ENCODE measurements at places on chromosomes 2 and 18.

DNA sequence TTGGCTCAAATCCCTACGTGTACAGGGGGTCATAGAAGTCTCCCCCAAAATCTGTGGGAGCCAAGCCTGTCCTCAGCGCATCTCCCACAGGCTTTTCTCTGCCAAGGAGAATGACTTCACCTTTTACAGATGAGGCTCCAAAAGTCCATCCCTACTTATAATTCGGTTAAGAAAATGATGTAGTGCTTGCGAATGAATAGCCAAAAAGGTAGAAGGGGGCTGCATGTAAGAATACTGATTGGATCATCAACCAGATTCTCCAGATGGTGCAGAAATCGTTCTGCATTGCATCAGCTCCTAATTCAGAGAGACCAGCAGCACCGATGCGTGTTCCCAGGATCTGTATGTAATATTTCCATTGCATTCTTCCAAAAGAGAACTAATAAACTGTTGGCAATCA is 91.9 kb downstream of the EPHA4 start:
- DNase-seq = no peak

- DNase-seq = no peak
Measured at GRCh38 chr2:203987959-203988358, 51.4 kb downstream of the ICOS start.

- peak; percentile 59 for DNase-seq
Measured at GRCh38 chr2:157269922-157270321, 12.4 kb downstream of the GALNT5 start.

GRCh38 chr18:48419277-48420022 is 10.3 kb upstream of the ZBTB7C start:
- no peak for DNase-seq

- DNase-seq = no peak
Measured at GRCh38 chr18:49747876-49748275, 65.5 kb downstream of the ACAA2 start.

DNA sequence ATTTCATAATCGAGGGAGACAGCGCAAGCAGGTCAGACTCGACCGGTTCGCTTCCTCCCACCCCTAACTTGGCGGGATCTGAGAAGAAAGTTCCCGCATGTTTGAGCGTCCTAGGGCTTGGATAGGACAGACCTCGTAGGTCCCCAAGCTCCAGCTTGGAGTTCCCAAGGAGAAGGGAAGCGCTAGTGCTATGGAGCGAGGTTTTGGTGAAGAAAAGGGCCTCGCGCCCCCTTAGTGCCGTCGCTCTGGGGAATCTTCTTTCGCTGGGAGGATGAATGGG is 11.6 kb upstream of the SKOR2 start:
- DNase-seq = no peak

DNA sequence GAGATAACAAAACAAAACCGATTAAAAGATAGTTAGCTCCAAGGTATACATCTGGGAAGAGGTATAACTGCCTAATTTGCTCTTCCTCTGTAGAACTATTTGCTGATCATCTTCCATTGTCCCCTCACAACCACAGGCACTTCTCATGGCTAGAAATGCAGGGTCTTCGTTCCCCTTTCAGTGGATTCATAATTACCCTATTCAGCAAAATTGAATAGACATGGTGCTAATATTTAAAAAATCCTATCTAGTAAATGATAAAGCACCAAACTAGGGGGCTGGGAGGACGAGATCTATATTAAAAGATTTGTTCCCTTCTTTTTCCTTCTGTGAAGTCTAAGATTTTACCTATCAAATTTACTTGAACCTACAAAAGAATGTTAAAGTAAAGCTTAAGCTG is 30.8 kb upstream of the ADAM17 start:
- no peak for DNase-seq

DNA sequence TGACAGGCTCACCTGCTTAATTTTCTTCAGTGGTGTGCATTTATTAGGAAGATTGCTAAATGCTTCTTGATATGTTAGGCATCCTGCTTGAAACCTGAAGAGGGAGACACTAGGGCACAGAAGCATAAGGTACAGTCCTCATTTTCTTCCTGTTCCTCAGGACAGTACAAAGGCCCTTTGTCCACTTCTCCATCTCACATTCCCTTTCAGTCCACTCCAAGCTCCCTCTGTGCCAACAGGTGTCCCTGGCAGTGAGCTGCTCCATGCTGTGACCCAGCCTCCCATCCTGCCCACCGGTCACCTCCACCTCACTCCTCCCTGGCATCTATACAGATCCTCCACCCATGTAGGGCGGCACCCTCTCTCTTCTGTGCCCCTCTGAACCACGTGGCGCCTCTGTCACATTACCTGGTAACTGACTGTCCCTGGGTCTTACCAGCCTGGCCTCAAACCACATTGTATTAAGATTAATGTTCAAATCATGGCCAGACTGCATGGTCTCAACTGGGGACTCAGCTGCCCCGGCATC is 162.8 kb downstream of the VAPA start:
- no peak for DNase-seq

GRCh38 chr18:13290856-13291271 is 72.3 kb downstream of the LDLRAD4 start:
- no peak for DNase-seq

- DNase-seq = no peak
Measured at GRCh38 chr18:59684777-59685176, 12.4 kb downstream of the CCBE1 start.
